ENCODE measurements at places on chromosomes 2 and 18.

DNA sequence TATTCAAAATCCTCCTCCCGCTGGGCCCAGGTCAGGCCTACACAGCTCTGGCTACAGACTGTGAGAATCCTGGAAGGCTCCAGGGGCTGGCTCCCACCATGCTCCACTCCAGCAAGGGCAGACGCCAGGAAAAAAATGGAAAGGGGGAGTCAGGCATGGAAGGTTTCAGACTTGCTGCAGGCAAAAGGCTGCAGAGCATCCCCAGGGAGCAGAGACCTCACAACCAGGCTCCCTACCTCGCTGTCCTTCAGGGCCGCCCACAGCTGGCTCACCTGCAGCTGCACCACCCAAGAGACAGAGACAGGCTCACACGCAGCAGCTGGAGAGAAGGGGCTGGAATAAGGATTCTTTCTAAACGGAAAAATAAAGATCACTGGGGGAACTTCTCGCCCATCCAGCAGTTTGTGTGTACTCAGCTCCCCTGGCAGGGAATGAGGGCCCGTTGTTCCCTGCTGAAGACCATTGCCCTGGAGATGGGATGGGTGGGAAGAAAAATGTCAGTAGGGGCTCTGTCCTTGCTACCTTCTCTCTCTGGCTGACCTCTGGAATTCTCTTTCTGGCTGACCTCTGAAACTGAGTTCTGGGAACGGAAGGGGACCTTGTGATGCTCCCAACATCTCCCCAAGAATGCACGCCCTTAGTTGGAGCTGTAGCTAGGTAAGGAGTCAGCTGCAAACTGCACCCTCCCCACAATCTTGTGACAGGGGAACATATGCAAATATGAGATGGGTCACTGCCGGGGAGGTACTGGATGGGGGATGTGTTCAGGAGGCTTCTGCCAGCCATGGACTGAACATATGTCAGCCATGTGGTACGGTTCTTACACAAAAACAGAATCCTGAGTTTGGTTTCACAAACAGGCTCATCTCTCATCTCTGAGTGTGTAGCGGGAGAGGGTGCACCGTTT is 34.5 kb downstream of the BCL2 start:
- peak; percentile 54 for DNase-seq

DNA sequence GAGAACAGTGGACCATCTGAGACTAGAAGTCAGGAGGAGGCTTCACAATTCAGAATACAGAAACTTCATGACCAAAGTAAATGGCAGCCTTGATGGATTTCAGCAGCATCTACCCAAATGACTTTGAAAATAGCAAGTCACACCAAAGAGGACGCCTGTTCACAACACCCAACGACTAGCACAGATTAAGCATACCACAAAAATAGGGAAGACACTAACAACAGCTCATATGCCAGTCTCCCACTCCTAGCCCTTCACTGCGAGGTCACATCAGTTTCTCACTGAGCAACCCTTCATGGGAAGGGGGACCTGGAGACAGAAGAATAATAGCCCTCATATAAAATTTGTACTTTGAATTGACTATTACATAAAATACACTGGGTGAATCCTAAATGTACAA is 228.4 kb upstream of the SLC39A10 start:
- DNase-seq: no peak

GRCh38 chr18:50315100-50315871 is 27.8 kb upstream of the CXXC1 start:
- peak; percentile 59 for DNase-seq

DNA sequence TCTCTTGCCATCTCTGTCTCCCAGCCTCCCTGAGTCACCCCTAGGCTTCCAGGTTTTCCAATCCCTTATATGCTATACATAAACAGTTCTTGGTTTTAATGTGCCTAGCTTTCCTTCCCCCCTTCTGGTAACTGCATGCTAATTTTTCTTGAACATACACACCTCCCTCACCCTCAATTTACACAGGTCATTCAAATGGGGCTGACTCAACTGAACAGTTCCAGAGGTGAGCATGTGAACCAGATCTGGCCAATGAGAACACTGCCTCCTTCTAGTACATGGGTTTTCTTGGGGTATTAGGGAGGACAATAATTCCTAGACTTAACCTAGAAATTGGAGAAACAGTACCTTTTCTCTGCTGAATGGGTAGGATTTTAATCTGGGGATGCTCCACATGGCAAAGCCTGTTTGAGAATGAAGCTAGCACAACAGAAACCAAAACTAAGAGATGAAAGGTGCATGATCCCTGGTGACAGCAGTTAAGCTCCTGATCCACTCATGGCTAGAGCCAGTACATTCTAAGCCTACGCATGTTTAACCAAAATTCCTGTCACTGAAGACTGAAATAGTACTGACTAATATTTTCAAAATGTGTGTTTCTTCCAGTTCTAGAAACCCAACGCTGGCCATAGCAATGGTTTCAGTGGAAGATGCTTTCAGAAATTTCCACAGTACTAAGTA is 11.8 kb downstream of the SLC25A12 start:
- no peak for DNase-seq

GRCh38 chr2:2644040-2644439 is 313.0 kb upstream of the MYT1L start:
- no peak for DNase-seq

DNA sequence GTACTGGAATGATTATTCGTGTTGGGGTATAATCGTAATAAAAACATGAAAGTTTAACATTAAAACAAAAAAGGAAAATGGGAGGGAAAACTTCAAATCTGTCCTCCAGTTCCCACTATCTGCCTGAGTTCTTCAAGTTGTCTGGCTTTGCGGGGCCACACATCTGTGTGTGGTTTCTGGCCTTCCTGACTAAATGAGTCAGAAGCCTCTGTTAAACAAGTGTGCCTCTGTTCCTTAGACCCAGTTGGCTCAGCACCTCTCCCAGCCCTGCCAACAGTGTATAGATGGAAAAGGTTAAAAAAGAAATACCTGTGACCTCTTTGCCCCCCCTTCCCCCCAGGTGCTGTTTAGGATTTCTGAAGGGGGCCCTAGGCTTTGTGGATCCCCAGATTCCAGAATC is 30.2 kb downstream of the XDH start:
- DNase-seq: no peak

DNA sequence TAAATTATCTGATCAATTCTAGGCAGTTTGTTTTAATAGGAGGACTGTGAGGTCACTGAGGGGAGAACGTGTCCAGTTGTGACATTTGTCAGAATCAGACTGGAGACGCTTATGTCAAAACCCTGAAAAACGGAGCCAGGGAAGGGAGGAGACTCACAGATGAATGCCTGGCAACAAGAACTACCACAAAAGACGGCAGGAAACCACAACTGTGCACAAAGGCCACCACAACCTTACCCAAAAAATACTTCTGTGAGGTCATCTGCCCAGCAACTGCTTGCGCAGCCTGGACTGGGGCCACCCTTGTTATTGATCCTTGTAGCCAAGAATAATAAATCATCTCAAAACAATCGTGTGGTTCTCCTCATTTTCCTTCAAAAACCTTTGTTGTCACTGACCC is 173.0 kb upstream of the ALKAL2 start:
- no peak for DNase-seq

DNA sequence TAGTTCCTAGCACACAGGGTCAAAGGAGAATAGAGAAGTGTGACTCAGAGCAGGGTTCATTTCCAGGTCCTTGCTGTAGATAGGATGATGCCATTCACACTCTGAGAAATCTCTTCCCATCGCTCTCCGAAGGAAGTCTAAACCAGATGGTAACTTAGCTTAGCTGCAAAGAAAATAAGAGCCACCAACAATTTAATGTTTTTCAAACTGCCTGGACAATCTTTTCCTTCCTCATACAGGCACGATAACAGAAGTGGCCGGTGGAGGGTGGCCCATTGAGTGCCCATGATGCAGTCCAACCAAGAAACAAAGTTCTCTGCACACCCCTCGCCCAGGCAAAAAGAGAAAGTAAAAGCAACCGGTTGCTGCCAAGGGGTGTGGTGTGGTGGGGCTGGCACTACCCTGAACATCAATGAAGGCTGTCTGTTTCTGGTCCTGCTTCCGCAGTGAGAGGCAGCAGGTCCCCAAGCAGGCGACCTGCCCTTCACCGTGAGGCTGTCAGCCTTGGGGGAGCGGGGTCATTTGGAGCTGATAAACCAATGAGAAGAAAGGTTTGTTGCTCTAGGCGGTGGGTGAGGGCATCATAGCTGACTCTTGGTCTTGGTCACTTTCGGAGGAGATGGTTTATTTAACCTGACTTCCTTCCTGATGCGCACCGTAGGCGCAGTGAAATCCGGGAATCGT is 105.6 kb upstream of the CD302 start:
- peak; percentile 78 for DNase-seq

DNA sequence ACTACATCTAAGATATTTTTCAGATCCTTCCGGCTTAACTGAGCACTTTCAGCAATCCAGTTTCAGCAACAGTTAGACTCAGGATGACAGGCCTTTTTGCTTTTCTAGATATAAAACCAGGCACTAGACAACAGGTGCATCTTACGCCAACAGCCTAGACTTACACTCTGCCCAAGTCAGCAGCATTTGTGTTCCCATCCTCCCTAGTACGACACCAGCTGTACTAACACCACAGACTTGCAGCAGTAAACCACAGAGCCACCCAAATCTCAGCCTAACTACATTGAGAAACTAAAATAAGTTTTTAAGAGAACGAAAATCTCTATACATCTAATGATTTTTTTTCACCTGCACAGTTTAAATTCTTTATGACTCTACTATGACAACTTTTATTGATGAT is 89.9 kb upstream of the DNMT3A start:
- DNase-seq: no peak

DNA sequence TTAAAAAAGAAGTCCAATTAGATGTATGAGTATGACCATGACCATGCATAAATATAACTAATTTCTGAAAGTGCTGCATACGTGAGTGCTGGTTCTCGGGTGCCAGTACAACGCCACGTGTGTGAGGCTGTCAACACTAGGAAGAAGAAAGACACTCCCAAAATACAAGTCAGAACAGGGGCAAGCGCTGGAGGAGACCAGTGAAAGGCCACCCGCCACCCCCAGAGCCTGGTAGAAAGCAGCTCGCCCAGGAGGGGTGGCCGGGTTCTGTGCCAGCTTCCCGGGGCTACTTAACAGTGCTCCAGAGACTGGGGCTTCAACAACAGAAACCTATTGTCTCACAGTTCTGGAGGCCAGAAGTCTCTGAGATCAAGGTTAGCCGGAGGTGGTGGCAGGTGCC is 147.6 kb downstream of the RTP5 start:
- no peak for DNase-seq
